GM06990 (cell line): ENCODE measurements at places on chromosomes 3 and 15.
A peak's percentile ranks its signal among the peaks of the same experiment; 100 is the strongest.

DNA sequence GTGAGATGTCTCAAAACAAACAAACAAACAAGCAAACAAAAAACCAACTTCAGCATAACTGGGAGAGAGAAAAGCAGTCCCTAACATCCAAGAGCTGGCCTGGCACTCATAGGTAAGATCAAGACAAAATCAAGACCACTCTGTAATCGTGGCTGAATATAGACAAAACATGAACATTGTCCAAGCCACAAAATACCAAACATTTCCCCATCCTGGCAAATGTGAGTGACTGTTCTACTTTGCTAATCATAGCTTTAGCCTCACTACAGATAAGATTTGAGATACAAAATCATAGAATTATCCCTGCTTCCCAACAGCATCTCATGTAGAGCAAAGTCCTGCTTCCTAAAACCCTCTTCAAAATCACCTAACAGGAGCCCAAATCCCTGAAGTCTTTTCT is 116.7 kb upstream of the PRTG start:
- no peak for DNase-seq

GRCh38 chr15:70196372-70197316 is 98.9 kb upstream of the TLE3 start:
- peak; percentile 81 for DNase-seq

DNA sequence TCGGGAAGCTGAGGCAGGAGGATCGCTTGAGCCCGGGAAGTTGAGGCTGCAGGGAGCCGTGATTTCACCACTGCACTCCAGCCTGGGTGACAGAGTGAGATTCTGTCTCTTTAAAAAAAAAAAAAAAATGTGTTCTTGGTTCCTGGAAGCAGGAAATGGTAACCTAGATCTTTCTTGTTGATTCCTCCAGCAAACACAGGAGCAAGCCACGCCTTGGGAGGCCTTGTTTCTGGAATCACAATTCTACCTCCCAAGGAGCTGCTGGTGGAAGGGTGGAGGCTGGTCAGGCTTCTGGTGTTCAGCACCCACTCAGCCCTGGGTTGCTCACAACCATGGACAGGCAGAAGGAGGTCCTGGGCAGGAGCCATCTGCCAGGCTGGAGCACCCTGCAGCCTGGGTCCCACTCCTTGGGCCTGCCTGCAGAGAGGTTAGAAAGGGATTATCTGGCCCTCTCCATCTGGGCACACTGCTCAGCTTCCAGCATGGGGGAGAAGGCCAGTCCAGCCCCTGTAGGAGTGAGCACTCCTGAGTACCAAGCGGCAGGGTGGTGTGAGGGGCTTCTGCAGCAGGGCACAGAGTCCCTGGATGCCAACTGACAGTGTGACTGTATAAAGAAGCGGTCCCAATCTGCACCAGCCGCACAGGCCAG is 65.6 kb downstream of the ABTB1 start:
- DNase-seq, result no peak

DNA sequence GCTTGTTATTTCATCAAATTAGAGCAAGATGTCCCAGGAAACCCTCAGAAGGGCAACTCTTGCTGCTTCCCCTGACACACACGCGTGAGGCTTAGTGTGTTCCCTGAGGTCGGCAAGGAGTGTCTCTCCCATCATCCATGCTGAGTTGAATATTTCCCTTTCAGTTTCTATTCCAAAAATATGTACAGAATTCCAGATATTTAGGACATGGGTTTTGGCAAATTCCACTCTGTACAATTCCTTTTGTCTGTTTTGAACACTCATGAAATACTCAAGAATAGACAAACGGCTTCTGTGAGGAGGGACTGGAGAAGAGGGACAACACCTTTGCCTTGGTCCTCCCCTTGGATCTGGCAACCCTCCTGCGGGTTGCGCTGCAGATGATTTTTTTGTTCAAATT is 138.0 kb downstream of the DUT start:
- DNase-seq, result no peak
